ENCODE measurements at places on chromosomes 5 and 9.

- DNase-seq, result no peak
Measured at GRCh38 chr5:61018062-61018461, 73.1 kb downstream of the NDUFAF2 start.

GRCh38 chr5:65916636-65917035 is 9.7 kb upstream of the ERBIN start:
- DNase-seq, result no peak

- no peak for DNase-seq
Measured at GRCh38 chr9:4180907-4181605, 118.8 kb downstream of the GLIS3 start.

DNA sequence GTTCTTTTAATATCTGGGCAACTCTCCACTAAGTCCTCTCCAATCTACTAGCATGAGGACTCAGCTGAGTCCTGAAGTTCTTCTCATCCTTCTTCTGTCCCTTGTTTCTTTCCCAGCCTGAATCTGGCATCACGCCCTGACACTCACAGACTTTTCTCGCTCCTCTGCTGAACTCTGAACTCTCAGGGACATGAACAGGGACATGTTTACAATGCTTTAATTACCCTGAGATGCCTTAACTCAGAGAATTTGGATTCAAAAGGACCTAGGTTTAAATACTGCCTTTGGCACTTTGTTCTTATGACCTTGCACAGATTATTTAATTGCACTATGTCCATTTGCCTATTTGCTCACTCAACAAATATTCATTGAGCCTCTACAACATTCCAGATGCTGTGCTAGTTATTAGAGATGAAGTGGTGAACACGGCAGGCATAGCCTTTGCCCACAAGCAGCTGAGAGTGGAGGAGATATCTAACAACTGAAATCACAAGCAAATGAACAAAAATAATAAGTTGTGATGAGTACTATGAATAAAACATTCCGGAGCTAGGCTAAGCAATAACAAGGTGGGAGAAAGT is 106.0 kb downstream of the ADRB2 start:
- DNase-seq, result no peak

DNA sequence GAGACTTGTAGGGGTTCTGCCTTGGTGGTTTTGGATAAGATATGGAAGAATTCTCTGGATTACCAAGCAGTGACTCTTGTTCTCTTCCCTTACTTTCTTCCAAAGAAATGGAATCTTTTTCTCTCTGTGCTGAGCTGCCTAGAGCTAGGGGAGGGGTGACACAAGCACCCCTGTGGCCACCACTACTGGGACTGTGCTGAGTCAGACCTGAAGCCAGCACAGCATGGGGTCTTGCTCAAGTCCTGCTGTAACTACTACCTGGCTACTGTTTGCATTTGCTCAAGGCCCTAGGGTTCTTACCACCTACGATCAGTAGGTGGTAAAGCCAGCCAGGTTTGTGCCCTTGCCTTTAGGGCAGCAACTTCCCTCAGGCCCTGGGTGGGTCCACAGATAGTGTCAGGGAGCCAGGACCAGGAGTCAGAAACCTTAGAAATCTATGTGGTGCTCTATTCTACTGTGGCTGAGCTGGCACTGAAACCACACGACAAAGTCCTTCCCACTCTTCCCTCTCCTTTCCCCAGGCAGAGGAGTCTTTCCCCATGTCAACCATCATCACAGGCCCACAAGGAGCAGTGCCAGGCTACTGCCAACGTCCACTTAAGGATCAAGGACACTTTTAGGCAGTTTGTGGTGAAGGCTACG is 53.8 kb downstream of the SREK1 start:
- no peak for DNase-seq

GRCh38 chr5:178986326-178986960 is 8.7 kb downstream of the GRM6 start:
- DNase-seq, result no peak

DNA sequence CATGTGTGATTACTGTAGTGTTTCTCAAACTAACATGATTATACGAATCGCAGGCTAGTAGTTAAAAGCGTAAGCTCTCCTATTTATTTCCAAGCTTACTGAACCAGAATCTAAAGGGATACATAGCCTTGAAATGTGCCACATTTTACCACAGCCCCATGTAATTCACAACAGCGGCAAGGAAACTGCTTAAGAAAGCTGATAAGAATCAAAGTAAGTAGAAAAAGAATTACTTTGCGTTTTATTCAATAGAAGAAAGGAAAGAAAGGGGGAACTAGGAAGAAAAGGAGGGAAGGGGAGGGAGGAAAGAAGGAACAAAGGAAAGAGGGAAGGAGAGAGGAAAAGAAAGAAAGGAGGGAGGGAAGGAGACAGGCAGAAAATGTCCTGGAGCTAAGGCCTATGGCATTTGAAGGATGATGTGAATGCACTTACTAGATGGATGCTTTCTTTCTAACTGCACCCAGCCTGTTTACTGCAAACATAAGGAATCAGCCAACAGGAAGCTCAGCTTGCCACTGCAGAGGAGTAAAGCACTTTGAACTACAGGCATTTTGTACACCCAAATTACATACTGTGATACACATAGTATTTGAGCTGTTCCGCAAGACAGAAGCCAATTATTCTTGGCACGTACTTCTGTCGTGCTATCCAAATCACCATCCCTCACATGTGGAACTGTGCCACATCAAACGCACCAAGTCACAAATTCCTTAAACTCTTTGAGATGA is 521.7 kb downstream of the RAB3C start:
- no peak for DNase-seq

DNA sequence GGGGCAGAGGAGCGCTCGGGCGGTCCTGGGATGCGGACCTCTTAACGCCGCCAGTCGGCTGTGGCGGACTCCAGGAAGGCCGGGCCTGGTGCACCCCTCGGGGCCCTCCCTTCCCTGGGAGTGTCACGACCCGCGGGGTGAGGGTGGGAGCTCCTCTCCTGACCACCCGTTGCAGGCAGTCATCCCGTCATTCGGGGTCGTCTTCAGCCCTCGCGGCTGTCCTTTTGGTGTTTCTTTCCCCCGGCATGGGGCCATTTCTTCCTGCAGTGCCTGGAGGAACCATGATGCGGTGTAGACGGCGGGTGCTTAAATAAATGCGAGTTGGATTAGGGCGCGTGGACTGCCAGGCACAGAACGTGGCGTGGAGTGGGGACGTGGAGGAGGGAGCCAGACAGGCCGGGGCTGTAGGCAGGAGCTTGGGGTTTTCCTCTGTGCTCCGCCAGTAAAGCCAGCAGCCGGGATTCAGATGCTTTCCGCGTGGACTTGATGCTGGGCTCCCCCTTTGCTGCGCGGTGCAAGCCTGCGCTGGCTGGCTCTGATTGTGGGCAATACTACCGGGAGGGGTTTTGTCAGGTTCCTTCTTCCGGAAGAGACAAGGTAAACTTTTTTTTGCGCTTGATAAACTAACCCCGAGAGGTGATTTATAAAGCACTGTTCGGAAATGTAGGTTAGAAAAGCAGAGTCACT is 868 bp downstream of the KDM4C start:
- DNase-seq, result peak; percentile 17

DNA sequence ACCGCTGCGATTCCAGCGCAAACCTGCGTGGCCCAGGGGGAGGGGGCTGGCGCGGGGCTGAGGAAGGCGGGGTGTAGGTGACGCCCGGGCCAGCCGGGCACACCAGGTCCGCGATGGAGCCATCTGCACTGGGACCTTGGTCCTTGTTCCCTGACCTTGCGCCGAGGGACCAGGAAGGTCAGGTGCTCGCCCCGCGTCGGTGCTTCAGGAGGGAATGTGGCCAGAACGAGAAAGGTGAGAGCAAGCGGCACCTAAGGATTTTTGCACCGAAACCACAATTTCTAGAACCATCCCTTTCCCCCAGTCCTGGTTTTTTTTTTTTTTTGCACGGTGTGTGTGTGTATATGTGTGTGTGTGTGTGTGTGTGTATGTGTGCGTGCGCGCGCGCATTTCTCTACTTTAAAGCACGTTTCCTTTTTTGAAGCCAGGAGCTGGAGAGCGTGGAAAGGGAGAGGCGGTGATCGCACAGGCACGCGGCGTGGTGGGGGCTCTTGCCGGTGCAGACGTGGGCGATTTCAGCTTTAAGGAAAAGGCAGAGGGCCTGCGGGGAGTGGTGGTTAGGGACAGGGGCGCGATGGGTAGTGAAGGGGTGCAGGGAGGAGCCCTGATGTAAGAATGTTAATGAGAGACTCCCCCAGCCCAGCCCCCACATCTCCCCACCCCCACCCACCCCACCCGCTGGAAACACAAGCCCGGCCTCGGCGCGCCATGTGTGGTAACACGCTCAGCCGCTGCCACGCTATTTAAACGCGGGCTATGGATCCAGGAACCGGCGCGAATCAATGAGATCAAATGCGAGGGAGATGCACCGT is at the start of gene NPR3:
Gene NPR3 (plus strand): TSS at position 772 of the 812 bp plus-strand sequence. CDS start 456 bp downstream, outside the sequence.
- no peak for DNase-seq

- no peak for DNase-seq
Measured at GRCh38 chr9:15485836-15486666, 24.7 kb downstream of the PSIP1 start.

- no peak for DNase-seq
Measured at GRCh38 chr9:85289142-85289541, 452.6 kb downstream of the AGTPBP1 start.

- DNase-seq, result no peak
Measured at GRCh38 chr5:121171834-121172233, 679.8 kb upstream of the FTMT start.

- no peak for DNase-seq
Measured at GRCh38 chr9:37911271-37911681, 7.3 kb upstream of the SLC25A51 start.

DNA sequence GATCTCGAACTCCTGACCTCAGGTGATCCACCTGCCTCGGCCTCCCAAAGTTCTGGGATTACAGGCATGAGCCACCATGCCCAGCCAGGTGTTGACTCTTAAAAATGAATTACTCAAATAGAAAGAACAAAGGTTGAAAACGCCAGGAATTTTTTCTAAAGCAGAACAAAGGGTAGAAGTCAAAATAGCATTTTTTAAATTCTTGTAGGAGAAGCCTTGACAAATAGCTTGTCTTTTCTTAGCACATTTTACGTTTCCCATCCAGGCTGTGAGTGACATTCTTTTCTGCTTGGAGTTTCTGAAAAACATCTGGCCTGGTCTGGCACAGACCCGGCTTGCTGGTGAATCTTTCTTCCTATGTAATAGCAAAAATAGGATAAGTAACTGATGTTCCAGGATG is 169.4 kb upstream of the ZNF462 start:
- no peak for DNase-seq

GRCh38 chr5:124742983-124743601 is 3.3 kb downstream of the ZNF608 start:
- no peak for DNase-seq

DNA sequence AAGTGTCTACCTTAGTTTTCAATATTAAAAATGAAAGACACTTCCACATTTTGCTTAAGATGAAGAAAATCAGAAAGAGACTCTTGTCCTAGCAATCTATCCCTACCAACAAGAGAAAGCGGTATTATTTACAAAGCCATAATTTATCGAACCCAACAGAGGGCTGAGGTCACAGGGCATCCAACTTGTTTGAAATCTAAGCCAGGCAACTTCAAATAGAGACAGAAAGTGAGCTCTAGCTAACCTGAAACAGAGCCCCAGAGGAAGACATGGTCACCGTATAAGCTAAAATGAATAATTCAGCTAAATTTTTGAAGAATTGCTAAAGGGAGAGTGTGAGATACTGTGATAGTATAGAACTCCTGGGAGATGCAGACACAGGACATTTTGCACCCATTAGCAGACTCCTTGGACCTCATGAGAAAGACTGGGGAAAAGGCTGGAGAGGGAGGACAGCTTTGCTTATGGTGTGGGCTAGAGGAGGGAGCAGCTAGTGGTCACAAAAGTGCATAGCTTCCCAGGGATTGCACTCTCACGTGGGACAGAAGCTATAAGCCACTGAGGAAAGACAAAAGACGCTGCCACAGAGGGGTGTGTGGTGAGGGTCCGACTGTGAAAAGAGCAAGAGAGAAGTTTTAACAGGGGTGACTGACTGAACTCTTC is 624.2 kb upstream of the GRIN3A start:
- DNase-seq, result no peak

GRCh38 chr5:125336401-125336800 is 590.0 kb upstream of the ZNF608 start:
- no peak for DNase-seq

DNA sequence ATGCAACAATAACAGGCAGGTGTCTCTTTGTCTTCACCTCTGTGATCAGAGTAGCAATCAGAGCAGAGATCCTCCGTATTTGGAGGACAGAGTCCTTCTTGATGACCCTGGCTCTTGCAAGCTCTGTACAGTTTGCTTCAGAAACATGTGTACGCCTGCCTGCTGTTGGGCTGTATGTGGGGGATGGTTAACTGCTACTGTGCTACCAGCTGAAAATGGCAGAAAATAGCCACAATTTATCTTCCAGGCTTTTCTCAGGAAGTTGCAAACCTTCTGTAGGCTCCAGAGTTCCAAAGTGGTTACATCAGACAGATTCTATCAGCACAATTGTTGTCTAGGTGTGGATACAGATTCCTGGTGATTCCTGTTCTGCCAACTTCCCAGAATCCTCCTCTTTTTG is 35.5 kb downstream of the DDX46 start:
- no peak for DNase-seq

DNA sequence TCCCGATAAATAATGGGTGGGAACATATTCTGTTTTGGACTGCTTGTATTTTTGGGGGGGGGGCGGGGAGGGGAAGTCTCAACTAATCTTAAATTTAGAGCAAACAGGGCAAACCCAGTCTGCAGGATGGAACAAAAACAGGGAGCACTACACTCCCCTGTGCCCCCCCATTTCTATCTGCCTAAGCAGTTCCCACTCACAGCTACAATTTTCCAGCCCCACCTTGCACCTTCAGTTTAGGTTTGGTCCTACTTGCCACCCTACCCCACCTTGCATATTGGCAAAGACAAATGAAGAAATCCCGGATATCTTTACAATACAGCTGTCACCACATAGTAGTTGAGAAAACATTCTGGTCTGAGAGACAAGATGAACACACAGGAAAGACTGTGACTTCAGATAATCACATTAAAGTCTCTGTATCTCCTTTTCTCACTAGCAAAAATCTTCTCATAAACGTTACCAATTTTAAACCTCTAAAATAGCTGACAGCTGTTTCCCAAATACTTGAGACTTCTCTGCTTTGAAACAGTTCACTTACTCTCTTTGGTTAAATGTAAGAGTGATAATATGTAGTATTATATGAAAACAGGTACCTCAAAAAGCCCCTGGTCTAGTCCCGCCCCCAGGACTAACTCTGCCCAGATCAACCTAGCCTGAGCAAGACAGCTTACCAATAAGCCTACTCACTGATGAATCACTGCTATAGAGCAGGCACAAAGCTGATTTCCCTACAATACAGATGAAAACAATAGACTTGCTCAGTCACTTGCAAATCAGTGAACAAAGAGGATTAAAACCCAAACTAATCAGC is 5.2 kb upstream of the RAPGEF6 start:
- DNase-seq, result peak; percentile 25
